ENCODE measurements at places on chromosomes 4 and X. TPM values are rescaled to one million over a fixed set of nuclear protein-coding genes. Genes with fewer than 3 reads are reported as not detected.

DNA sequence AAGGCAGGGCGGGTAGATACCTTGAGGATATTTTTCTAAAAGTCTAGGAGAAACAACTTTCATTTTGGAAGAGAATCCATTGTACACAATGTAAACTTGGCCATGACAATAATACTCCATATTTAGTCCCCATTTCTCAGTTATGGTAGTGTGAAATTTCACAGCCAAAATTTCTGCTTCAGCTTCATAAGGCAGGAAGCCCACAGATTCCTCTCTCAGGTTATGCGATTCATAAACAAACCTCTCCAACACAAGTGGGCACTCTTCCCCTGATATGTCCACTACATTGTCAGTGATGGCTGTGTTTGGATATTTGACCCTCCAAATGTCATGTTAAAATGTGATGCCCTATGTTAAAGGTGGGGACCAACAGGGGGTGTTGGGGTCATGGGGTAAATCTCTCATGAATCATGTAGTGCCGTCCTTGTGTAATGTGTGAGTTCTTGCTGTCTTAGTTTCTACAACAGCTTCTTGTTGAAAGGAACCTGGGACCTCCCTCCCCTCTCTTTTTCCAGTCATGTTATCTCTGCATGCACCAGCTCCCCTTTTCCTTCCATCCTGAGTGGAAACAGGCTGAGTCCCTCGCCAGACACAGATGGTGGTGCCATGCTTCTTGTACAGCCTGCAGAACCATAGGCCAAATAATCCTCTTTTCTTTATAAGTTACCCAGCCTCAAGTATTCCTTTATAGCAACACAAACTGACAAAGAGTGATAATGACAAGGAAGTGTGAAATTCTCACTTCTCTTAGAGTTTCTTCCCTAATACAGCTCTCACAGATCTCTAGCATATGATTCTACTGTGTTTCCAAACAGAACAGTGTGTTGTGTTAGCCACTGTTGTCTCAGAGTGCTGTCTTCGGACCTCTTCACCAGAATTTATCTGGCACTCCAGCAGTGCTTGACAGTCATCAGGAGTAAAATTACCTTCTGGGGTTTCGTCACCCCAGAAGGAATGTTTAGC is 598.4 kb upstream of the GNPDA2 start:
- no peak for DNase-seq

DNA sequence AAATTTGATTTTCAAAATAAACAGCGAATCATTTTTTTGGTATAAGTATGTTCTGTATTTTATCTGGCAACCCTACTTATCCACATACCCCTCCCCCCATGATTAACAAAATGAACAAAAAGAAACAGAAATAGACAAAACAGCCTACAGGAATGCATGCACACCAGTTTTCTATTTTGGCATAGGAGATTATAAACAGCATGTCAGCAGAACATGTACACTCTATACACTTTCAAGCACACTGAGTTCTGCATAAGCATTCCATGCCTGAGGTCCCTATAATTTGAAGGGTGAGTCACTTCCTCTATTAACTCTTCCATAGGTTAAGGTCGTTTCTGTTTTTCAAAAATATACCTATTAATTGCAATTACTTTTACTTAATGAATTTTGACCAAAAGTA is 28.0 kb upstream of the ZNF280C start:
- no peak for DNase-seq

DNA sequence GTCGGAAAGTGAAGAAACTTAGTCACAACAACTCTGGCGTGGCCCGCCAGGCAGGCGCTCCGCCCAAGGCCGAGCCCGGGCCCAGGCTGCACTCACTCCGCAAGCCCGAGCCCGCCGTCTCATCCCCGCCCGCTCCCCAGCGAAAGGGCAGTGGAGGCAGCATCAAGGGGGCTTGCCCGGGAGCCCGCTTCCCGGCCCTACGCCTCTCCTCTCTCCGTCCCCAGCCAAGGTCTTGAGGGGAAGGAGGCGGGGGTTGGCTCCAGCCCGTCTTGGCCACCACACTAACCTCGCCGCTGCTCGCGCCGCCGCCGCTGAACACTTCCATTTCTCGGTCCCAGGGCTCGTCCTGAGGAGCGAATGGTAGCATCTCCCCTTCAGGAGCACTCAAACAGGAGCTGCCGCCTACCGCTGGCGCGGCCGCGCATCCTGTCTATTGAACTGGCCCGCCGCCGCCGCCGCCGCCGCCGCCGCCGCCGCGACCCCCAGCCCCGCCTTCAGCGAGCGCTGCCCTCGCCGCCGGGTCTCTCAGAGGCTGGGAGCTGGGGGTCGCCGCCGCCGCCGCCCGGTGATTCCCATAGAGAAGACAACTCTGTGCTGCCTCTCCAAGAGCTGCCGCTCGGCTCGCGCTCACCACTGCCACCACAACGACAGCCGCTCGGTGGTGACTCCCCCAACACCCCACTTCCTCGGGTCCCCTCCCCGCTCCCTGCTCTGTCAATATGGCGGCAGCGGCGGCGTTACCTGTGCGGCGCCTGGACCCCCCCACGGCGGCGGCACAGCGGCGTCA is at the start of gene RPS6KA6:
TSS of gene RPS6KA6 (minus strand) at position 667 of the 787 bp plus-strand sequence. CDS start at position 367, 300 bp downstream.
- peak; percentile 22 for DNase-seq

DNA sequence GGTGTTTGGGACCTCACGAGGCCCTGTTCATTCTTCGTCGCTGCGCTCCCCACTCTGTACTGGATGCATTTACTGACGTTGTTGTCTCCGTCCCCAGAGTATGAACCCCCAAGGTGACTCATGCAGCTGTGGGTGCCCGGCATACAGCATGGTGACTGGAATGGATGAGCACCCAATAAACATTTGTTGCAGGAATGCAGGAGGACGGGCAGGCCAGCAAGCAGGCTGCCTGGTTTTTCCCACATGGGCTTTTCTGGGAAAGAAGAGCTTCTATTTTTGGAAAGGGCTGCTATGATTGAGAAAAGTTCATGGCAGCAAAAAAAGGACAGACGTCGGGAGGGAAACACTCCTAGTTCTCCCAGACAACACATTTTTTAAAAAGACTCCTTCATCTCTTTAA is 893 bp upstream of the SOD3 start:
- DNase-seq, result peak; percentile 81

GRCh38 chr4:158008551-158009218 is 164.1 kb downstream of the GASK1B start:
- DNase-seq, result peak; percentile 86

DNA sequence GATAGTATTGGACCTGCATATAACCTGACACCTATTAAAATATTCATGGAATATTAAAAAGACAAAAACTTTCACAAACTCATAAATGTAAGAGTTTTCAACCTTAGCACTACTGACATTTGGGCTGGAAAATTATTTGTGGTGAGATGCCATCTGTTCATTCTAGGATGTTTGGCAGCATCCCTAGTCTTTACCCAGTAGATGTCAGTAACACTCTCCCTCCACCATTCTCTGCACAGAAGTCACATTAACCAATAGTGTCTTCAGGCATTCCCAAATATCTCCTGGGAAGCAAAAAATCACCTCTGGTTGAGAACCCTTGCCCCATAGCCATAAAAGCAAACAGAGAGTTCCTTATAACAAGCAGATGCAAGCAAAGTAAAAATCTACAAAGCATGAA is 41.4 kb upstream of the NDST4 start:
- no peak for DNase-seq

DNA sequence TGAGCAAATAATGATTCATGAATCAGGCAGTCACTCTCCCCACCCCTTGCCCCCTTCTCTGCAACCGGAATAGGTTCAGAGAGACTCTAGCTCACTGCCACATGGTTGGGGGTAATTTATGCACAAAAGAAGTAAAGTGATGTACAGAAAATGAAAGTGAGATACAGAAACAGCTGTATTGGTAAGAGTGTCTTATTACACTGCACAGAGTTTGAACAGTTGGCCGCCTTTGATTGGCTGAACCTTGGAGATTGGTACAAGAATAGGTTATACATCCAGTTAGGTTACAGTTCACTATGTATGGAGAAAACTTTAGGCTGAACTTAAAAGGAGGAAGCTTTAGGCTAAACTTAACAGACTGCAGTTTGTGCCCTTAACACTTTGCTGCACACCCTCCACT is 34.6 kb upstream of the DIAPH2 start:
- DNase-seq, result no peak

The TMEM31 gene
- 0.43 TPM for total RNA-seq

The ETNPPL gene
- not detected for total RNA-seq

The CYBB gene
- total RNA-seq, result not detected

The ZNF157 gene
- 0.54 TPM for total RNA-seq

The TRIM60 gene
- not detected for total RNA-seq

The CDKL5 gene
- 19.2 TPM for total RNA-seq
